Mammary epithelial cell (primary cell): ENCODE measurements at places on chromosomes 2 and 18.

- peak; percentile 99 for DNase-seq
These were observed 34.5 kb upstream of the RAB31 start for GRCh38 chr18:9673296-9674251.

DNA sequence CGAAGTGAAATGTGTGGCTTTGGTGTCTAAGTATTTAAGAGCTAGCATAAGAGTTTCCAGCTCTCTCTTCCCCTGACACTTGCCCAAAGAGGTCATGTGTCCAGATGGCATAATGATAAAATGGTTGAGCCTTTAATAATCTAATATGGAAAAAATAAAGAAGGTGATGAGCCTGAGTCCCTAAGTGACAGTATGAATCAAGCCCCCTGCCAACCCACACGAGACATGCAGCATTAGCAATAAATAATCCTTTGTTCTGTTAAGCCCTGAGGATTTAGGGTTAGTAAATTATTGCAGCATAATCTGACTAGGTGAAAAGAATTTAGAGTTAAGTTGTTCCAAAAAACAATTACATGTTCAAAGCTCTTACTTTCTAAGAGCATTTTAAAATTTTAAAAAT, 217.2 kb upstream of the CCDC150 start:
- DNase-seq, result no peak

DNA sequence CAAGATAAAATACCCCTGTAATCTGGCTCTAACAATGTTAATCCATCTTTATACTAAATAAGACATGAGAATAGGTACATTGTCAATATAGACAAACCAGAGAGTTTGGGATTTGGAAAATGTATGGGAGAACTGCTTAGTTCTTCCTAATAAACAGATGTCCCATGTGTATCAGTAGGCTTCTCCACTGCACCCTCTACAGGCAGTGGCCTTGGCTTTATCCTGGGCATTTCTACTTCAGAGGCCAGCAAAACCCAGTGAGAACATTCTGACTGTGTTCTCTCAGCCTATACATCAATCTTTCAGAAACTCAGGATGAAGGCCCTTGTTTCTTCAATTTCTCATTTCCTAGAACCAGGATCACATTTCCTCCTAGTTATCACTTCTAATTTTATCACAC, 1167.5 kb upstream of the ACVR2A start:
- DNase-seq, result peak; percentile 5

GRCh38 chr2:232942831-232943230, 70.2 kb downstream of the NGEF start:
- DNase-seq, result no peak

DNA sequence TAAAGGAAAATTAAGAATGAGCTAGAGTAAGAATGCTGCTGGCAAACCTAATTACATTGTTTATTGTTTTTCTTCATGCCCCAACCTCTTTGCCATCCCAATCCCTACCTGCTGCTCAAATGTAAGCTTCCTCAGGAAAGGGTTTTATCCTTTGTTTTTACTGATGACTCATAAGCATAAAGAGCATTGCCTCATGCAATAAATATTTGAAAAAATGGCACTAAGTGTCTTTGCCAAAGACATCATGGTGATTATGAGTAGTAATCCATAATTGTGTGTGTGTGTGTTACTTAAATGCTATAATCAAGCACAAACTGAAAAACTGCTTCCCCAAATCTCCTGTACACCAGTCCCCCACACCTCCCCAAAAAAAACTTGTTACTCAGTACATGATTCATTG, 53.4 kb downstream of the DNER start:
- DNase-seq, result peak; percentile 31

DNA sequence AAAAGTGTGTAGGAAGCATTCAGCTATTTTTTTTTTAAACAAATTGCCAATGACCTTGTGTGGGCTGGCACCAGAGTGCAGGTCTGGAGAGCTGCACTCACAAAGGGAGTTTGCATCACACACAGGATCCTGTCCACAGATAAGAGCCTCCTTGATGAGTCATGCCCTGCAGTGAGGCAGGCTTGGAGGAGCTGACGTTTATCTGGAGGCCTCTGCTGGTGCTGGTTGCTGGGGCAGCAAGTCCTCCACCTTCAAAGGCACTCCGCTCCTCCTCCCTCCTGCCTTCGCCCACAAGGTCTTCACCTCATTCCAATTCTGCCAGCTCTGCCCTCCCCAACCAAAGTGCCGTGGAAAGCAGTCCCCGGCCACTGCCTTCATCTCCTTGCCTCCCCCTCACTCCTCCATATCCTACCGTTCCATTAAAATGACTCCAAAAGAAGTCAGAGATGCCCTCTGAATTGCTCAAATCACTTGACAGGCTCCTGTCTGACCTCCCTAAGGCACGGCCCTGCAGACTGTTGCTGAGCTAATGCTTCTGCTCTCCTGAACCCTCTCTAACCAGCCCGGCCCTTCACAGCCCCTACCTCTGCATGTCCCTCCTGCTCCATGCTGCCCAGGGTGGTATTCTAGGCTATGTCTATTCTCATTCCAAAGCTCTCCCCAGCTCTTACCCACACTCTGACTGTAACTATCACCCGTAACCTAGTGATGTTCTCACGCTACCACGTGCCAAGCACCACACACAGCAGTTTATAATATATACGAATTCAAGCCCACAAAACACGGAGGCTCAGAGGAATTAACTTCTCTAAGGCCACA, 30.9 kb downstream of the LONRF2 start:
- peak; percentile 92 for DNase-seq
